ENCODE measurements at places on chromosomes 12 and 14.
A peak's percentile ranks its signal among the peaks of the same experiment; 100 is the strongest.

- DNase-seq, result no peak
These were observed 60.4 kb upstream of the PTHLH start for GRCh38 chr12:28032811-28033537.

DNA sequence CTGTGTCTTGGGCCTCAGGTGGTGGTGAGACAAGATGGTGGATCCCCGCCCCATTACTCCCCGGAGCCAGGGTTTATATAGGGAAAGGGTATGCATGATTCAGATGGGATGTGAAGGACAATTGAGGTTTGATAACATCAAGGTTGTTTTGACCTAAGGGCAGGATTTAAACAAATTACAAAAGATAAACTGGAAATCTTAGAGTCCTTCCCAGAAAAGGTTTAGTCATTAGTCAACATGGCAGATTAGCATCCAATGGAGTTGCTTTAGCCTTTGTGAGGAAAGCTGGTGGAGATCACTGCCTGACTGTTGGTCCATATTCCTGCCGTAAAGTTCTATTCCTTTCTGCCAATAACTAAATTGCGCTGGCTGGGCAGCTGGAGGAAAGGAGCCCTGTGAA lies 15.6 kb upstream of the FRMD6 start:
- no peak for DNase-seq

DNA sequence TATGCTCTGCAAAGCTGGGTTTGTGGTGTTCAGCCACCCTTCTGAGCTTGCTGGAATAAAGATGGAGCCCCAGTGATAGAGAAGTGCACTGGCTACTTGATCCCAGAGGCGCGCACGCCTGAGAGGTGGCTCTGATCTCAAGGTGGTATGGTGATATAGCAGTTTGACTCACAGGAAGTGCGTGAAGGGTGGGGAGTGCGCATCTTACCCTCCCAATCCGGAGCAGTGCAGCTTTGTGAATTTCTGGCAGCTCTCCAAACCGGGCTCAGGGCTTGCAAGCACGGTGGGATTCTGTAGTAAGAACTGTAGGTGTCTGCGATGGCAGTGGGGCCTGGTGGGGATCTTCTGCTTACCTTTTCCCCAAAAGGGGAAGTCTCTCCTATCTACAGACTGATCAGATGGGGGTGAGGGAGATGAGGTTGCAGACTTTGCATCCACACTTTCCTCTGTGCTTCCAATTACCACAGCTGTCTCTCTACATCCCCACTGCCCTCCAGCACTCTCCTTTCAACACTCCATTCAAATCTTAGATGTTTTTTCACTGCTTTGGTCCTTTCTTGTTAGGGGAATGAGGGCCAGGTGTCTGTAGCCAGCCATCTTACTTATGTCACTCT lies 197.4 kb upstream of the SLC38A2 start:
- no peak for DNase-seq

DNA sequence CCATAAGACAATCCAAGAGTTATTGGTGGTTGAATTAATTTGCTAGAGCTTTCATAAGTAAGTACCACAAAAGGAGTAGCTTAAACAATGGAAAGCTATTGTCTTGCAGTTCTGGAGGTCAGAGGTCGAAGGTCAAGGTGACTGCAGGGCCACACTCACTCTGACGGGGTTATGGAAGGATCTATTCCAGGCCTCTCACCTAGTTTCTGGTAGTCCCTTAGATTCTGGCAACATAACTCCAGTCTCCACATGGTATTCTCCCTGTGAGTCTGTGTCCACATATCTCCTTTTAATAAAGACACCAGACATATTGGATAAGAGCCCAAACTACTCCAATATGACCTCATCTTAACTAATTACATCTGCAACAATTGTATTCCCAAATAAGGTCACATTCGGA lies 273.4 kb downstream of the FOXN3 start:
- DNase-seq, result no peak

DNA sequence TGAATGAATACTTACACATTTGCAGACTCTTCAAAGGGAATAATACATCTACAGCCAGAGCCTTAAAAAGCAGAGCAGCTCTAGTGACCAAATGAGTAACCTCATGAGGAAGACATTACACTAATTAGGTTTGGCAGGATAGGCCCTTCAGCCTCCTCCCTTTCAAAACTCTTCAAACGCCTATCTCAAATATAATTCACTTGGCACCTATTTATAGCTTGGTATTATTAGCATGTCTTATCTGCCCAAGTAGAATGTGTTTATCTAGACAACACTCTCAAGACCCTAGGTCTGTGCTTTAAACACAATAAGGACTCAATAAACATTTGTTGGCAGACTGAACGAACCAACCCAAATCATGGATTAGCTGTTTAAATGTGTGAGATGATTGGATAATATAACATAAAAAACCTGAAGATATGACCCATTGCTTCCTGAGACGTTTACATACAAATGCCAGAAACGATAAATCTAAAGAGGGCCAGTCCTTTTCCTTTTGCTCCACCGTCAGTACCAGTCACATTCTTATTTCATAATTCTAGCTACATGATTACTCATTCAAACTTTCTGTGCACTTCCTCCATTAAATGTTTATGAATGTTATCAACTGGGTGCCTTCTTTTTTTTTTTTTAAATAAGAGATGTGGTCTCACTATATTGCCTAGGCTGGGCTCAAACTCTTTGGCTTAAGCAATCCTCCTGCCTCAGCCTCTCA lies 123.3 kb downstream of the CEP83 start:
- DNase-seq, result no peak

DNA sequence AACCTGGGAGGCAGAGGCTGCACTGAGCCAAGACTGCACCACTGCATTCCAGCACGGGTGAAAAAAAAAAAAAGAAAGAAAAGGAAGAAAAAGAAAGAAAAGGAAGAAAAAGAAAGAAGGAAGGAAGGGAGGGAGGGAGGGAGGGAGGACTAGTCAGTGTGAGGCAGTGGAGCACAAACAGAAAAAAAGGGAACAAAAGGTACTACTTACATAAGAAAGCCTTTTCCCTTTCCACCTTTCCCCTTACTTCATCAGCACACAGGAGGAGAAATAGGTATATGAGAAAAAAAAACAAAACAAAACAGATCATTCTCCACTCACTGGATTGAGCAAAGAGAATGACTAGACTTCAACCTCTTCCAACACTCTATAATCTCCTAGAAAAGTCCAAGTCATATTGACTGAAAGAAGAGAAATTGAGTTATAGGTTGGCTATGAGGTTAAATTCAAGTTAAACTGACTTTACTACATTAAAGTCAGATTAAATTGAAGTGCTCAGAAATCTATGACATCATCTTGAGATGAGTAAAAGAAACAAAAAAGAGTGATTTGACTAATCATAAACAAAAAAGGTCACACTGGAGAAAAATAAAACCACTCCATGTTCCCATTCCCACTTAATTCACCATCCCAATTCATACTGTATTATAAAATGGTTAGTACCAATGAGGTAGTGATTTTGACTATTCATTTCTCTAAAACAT lies 43.6 kb downstream of the NOVA1 start:
- no peak for DNase-seq

DNA sequence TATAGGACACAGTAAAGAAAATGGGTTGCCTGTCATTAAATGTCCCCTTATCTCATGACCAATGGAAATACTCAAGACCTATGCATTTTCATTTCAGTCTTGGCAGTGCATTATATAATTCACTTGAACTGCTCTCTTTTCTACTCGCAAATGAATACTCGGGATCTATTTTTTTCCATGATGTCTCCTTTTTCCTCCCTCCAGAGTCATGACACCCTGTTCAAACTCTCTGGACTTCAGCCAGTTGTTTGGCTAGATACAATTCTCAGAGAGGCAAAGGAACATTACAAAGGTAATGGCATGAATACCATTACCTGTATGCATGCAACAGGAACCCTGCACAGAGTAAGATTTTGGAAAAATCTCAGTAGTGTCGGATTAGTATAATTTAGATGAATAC lies 130.9 kb downstream of the GPR135 start:
- no peak for DNase-seq

DNA sequence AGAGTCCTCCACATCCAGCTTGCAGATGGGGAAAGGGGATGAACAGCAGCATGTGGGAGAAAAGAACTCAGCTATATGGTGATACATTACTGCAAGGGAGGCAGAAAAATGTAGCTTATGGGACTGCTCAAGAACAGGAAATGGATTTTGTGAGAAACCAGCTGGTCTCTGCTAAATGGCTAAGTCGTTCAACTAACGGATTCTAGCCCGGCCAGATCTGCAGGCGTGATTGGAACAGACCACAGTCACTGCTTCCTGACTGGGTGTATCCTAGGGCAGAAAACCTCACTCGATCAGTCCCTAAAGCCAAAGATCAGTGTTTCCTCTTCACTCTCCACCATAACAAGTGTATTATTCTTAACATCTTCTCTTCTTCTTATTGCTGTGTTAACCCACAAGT lies 8.1 kb upstream of the PTGDR start:
- no peak for DNase-seq

GRCh38 chr12:65961190-65962035 lies 137.1 kb downstream of the HMGA2 start:
- DNase-seq, result no peak

DNA sequence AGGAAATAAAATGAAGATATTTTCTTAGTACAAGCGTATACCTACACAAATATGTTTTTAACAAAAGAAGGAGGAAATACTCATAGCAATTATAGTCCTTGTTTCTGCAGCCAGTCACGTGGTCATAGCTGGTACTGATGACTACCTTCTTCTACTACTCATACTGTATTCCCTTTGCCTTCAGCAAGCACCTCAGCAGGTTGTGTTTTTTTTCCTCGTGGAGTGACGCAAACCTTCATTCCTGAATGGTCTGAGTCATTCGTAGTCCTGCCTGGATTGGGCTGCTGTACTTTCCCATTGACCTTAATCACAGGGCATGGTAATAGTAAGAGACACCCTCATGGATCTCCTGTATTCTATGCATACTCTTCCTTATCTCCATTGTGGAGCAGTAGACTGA lies 25.7 kb upstream of the SLC16A7 start:
- peak; percentile 95 for DNase-seq

DNA sequence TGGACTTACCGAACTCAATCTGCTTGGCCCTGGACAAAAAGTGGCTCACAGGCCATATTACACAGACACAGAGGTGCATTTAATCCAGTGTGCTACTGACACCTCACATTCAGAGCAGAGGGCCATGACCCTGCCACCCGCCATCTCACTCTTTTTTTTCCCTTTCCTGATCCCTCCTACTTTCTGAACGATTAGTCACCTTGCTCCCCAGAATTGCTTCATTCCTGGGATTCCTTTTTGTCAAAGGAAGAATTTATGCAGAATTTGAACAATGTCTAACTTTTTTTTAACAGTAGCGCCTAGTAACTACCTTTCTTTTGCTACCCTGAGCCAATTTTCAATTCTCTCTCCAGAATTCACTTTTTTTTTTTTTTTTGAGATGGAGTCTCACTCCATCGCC lies 4.6 kb downstream of the PKP2 start:
- DNase-seq, result no peak

DNA sequence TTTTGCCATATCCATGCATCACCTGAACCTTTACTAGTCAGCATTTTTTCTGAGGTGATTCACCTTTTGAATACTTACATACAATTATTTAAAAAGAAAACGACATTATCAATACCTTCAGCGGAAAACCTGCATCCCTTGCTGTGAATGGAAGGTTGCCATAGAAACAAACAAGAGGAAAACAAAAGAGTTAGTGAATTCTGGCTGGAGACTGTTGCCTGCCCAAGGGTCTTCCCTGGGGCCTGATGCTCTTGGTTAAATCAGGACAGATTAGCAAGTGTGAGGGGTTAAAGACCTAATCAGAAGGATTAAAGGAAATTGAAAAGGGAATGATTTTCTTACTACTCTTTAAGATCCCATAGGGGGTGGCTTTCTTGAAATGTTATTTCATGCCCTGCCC lies 96.0 kb upstream of the WSCD2 start:
- DNase-seq, result no peak

DNA sequence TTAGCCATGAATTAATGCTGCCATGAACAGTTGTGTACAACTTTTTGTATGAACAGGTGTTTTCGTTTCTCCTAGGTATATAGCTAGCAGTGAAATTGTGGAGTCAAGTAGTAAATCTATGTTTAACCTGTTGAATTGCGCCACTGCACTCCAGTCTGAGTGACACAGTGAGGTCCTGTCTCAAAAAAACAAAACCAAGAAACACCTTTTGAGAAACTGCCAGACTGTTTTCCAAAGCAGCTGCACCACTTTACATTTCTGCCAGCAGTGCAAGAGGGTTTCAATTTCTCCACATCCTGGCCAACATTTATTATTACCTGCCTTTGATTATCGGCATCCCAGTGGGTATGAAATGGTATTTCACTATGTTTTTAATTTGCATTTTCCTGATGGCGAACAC lies 3.3 kb upstream of the PLEKHG3 start:
- DNase-seq, result no peak

DNA sequence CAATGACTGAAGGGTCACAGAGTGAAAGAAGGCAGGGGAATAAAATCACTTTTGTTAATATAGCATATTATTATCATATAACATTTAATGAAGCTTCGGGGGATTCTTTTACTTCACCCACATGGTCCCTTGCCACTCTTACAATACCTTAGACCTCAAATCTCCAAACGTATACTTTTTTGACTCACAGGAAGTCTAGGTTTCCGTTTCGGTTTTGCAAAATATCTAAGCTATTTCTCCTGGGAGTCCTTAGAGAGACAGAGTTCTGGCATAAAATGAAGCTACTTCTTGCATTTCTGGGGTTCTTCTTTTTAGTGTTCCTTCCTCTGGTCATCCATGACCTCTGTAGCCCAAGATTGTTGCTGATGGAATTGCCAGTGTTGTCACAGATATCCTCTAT lies 590.5 kb upstream of the ATP2B1 start:
- no peak for DNase-seq

GRCh38 chr12:123032736-123033391 lies 52.4 kb downstream of the ARL6IP4 start:
- no peak for DNase-seq

DNA sequence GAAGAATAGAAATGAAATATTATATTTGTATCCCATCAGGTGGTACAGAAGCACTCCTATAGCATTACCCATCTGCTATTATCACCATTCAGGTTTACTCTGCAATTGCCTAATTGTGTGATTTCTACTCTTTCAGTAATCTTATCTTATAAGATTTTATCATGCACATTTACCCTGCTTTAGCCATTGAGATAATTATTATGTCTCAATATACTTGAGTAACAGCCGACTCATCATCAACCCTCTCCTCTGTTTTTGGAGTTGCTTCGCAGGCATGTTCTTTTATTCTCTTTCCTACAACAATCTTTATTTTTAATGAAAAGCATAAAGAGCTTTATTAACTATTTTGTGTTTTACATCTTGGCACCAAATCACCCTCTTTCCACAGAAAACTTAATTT lies 419.9 kb downstream of the LRIG3 start:
- DNase-seq, result no peak

DNA sequence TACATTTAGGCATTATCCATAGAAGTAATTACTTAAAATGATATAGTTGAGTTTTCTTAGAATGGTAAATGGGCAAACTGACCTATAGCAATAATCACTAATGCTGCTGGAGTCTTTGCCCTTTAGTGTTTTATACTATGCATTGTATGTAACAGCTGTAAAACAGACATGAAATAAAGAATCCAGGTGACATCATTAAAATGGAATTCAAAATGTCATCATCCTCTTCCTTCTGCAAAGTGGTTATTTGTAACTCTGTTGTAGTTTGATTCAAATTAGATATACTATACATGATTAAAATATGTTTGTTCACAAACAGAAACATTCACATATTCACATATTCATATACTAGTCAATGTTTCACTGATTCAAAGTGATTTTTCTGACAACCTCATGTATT lies 598.8 kb downstream of the SLC16A7 start:
- no peak for DNase-seq

GRCh38 chr14:90573385-90574105 lies 176.7 kb downstream of the CALM1 start:
- DNase-seq, result no peak

GRCh38 chr12:28303192-28303591 lies 112.9 kb downstream of the CCDC91 start:
- no peak for DNase-seq

All from T1000 (cell line).